ENCODE measurements at places on chromosomes 2 and 18. TPM values are rescaled to one million over a fixed set of nuclear protein-coding genes. Genes with fewer than 3 reads are reported as not detected.

TOGARAM2 gene
- total RNA-seq: 0.17 TPM

ABCG8 gene
- total RNA-seq: 0.53 TPM

LIPG gene
- total RNA-seq: 39.0 TPM

SLC66A3 gene
- 10.3 TPM for total RNA-seq

ASPRV1 gene
- total RNA-seq: 1.2 TPM

ADCYAP1 gene
- 0.75 TPM for total RNA-seq

COL4A3 gene
- 0.56 TPM for total RNA-seq

SCN1A gene
- total RNA-seq: not detected

ACOXL gene
- total RNA-seq: 0.82 TPM

GALNT5 gene
- total RNA-seq: 58.0 TPM

MPP4 gene
- not detected for total RNA-seq

RNF152 gene
- 103 TPM for total RNA-seq

DCDC2C gene
- total RNA-seq: not detected

ALPP gene
- total RNA-seq: not detected

DSG2 gene
- total RNA-seq: 330 TPM

TXNL4A gene
- total RNA-seq: 96.2 TPM

TBR1 gene
- total RNA-seq: not detected

SKA1 gene
- 1.0 TPM for total RNA-seq

OTX1 gene
- total RNA-seq: not detected

LYPD6 gene
- 3.5 TPM for total RNA-seq

COL4A4 gene
- 1.5 TPM for total RNA-seq

RTKN gene
- 51.9 TPM for total RNA-seq

RAB11FIP5 gene
- 19.3 TPM for total RNA-seq

KIDINS220 gene
- total RNA-seq: 46.5 TPM

SATB2 gene
- total RNA-seq: 240 TPM

DNAJC5G gene
- not detected for total RNA-seq

SRD5A2 gene
- not detected for total RNA-seq

GBX2 gene
- total RNA-seq: not detected

TMEM17 gene
- 0.46 TPM for total RNA-seq

AGXT gene
- 3.0 TPM for total RNA-seq

PROM2 gene
- total RNA-seq: 39.9 TPM

INO80B gene
- 27.7 TPM for total RNA-seq

SCYGR2 gene
- not detected for total RNA-seq

SOS1 gene
- total RNA-seq: 31.2 TPM

CAPN10 gene
- 36.1 TPM for total RNA-seq

APLF gene
- 3.4 TPM for total RNA-seq

HPCAL1 gene
- 73.1 TPM for total RNA-seq

SPHKAP gene
- total RNA-seq: 0.14 TPM

TMEFF2 gene
- 0.50 TPM for total RNA-seq

PLA2R1 gene
- total RNA-seq: 6.8 TPM

COLEC12 gene
- 6.4 TPM for total RNA-seq

UGT1A4 gene
- total RNA-seq: 4.0 TPM

PFN4 gene
- not detected for total RNA-seq

ALPI gene
- 15.9 TPM for total RNA-seq

ZC3H15 gene
- 46.6 TPM for total RNA-seq

ABCG5 gene
- 0.09 TPM for total RNA-seq

TM4SF20 gene
- total RNA-seq: 3.8 TPM

IL36RN gene
- not detected for total RNA-seq

ASB18 gene
- not detected for total RNA-seq

MC4R gene
- total RNA-seq: not detected

SMYD1 gene
- total RNA-seq: not detected

PASK gene
- 14.8 TPM for total RNA-seq

LOXHD1 gene
- total RNA-seq: 0.15 TPM

VWC2L gene
- total RNA-seq: not detected

TACR1 gene
- 1.1 TPM for total RNA-seq

BCL11A gene
- 28.9 TPM for total RNA-seq

ADGRF3 gene
- total RNA-seq: 0.49 TPM

COPS8 gene
- total RNA-seq: 24.7 TPM

Measured in left colon (tissue), 2 donors.